ENCODE measurements at places on chromosomes 7 and 10.

GRCh38 chr10:12181065-12181775 is 14.5 kb downstream of the NUDT5 start:
- DNase-seq: no peak

DNA sequence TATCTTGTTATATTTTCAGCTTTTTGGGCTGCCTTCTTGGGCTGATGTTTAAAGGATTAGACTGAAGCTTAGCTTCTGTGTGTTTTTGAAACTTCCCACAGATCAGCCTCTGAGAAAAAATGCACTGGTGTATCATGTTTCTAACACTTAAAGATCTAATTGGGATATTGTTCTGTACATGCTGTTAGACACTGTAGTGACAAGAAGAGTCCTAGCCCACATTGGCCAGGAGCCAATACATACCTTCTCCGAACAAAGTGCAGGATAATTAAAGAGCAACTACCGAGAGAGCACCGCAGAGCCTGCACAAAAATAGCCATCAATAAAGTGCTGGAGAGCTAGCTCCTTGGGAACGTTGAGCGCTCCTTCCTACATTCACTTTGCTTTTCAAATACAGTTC is 289.4 kb upstream of the SP8 start:
- DNase-seq: no peak

- DNase-seq: no peak
These were observed 9.4 kb downstream of the ABCB5 start for GRCh38 chr7:20624666-20625385.

GRCh38 chr7:127678337-127678736 is 26.3 kb downstream of the SND1 start:
- DNase-seq: no peak

- DNase-seq: no peak
These were observed 325.4 kb upstream of the SEMA3C start for GRCh38 chr7:81244224-81244623.

DNA sequence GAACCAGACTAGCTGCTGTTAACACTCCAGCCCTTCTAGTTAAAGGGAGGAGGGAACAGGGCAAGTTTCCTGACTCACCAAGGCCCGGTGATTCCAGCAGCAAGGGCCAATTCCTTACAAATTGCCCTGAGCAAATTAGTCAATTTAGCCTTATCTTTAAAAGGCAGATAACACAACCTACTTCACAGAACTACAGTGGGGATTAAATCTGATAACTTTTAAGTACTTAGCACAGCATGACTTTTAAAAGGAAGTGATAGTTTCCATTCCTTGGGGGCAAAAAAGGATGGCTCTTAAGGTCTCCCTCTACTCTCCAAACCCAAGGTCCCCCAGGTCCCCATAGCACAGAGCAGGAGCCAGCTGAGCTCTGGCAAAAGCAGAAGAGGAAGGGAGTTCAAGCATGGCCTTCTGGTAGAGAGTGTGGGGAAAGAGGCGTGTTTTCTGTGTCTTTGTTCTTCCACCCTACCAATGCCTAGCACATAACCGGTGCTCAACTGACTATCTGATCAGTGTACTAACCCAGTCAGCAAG is 4.0 kb downstream of the CDCA7L start:
- no peak for DNase-seq

DNA sequence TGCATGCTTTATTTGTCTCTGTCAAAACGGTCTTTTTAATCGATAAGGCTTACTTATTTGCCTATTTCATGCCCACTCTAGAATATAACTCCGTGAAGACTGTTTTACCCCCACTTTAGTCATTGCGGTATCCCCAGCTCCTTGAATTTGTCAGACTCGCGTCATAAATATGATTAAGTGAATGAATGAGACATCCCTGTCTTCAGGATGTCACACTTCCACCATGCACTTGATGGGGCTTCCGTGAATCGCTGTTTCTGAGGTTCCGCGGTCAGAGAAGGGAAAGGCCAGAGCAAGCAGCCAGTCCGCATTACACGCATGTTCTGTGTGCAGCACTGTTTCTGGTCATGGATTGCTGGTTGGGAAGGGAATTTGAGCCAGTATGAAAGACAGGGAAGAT is 138.8 kb downstream of the CELF2 start:
- DNase-seq: no peak

DNA sequence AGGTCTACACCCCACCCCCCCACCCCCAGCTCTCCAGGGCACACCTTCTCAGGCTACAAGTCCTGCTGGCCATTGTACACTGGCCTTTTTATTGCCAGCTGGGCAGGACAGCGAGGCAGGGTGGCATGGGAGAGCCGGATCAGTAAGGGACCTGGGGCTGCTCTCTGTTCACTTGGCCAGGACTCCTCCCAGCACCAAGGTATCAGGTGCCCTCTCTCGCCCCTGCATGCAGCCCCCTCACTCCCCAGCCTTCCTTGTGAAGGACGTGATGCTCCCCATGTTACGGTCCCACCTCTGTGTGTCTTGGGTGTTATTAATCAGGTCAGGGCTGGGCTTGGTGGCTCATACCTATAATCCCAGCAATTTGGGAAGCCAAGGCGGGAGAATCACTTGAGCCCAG is 26.3 kb downstream of the PODXL start:
- DNase-seq: no peak

GRCh38 chr10:14487488-14487883 is 156.8 kb upstream of the FRMD4A start:
- DNase-seq: no peak

- no peak for DNase-seq
These were observed 157.8 kb downstream of the SNX10 start for GRCh38 chr7:26449175-26450165.

DNA sequence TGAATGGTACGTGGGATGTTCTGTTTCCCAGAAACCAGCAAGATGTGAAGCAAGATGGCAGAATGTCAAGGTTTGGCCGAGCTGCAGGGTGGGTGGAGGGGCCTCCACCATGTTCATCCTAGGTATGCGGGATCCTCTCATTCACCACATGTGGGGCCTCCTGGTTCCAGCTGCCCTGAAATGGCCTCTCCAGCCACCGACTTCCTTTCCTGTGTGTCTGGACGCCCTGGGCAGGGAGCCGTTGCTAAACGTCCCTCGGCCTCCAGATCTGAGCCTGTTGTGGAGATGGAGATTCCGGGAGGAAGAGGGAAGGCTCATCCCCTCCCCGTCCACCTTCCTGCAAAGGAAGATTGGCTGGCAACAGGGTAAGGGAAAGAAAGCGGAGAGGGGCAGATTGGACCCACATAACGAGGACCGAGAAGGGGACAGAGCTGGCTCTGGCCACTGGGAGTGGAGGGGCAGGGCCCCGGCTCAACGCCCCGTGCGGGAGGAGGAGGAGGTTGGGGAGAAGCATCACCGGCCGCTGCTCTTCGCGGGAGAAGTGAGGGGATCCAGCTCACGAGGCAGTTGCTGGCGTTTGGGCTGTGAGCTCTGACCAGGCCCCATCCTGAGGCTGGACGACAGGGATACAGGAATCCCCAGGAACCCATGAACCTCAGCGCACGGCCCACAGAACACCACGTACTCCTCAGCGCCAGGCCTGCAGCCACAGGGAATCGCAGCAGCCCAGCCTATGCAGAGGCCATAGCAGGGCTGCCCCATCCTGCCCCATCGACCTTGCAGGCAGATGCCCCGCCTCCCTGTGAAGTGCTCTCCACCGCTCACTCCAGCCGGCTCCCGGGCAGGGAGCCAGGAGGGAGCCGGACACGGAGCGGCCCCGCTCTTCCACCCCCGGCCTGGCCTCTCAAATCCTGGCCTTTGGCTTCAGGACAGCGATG is 98.3 kb downstream of the FOXL3 start:
- no peak for DNase-seq

- no peak for DNase-seq
These were observed 200.3 kb downstream of the PRPF18 start for GRCh38 chr10:13787015-13787421.

DNA sequence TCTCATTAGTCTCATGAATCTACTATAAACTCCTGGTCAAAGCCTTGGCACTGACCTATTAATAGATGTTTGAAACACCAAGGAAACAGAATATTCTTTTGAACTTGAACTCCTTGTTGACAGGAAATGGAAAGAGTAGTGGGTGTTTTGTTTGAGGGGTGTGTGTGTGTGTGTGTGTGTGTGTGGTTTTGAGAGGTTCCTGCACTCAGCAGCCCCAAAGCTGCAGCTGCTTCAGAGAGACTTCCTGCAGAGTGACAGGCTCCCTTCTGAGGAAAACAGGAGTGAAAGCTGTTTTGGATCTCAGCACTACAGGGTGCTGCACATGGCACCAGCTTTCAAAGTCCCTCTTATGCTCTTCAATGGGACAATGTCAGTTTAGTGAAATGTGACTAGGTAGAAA is 546.5 kb upstream of the STEAP1 start:
- DNase-seq: no peak

DNA sequence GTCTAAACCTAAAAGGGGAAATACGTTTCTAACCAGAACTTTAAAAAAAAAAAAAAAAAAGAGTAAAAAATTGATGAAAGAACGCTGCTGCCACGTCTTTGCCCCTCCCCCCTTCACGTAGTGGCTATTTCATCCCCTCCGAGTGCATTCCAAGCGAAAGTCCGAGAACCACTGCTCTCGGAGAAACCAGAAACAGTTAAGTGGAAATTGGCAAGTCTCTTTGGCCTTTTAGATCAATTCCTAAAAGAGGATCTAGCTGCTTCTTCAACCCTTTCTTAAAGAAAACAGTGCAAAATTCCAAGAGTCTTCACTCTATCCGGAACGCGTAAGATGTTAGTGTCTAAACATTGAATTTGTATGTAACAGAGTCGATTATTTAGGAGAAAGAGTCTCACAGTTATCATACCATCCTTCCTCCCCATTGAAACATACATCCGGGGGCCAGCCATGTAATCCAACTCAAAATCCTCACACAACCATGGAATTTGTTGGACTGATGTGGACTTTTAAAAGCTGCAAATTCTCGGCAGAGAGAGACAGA is 1.1 kb downstream of the P4HA1 start:
- no peak for DNase-seq

DNA sequence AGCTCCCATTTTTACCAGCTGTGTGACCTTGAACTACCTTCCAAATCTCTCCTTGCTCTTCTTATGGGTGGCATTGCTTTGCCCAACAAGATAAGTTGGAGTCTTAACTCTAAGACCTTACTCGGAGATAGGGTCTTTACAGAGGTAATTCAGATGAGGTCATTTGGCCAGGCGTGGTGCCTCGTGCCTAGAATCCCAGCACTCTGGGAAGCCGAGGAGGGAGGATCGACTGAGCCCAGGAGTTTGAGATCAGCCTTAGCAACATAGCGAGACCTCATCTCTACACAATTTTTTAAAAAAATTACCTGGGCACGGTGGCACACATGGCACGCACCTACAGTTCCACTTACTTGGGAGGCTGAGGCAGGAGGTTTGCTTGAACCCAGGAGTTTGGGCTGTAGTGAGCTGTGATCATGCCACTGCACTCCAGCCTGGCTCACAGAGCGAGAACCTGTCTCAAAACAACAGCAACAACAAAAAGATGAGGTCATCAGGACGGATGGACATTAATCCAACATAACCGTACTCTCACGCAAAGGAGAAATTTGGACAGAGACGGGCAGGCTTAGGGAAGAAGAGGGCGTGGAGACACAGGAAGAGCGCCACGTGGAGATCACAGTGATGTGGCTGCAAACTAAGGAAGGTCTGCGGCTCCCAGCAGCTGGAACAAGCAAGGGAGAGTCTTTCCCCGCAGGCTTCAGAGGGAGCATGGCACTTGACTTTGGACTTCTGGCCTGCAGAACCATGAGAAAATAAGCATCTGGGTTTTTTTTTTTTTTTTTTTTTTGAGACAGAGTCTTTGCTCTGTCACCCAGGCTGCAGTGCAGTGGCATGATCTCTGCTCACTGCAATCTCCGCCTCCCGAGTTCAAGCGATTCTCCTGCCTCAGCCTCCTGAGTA is 122.3 kb upstream of the CARD11 start:
- no peak for DNase-seq

- no peak for DNase-seq
These were observed 26.7 kb upstream of the USP6NL start for GRCh38 chr10:11638055-11638698.

DNA sequence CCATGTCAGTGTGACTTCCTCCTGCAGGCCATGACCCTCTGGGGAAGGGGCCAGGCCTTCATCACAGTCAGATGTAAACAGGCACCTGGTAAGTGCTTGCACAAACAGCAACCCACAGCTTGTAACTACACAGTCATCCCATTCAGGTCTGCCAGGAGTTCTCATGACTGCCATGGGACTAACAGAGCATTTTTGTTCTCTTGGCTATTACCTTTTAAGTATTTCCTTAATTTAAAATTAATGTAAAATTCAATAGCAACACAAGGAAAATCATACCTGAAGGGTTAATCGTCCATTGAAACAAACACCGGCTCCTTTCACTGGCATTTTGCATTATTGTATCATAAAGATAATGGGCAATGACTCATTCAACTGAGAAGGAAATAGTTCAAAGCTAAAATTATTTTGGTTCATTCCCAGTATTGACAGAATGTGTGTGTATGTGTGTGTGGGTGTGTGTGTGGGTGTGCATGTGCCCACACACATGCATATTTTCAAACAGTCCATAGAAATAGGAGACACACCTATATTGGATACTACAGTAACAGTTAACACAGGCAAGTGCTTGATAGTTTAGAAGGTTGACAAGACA is 307.9 kb downstream of the WDR11 start:
- DNase-seq: no peak

DNA sequence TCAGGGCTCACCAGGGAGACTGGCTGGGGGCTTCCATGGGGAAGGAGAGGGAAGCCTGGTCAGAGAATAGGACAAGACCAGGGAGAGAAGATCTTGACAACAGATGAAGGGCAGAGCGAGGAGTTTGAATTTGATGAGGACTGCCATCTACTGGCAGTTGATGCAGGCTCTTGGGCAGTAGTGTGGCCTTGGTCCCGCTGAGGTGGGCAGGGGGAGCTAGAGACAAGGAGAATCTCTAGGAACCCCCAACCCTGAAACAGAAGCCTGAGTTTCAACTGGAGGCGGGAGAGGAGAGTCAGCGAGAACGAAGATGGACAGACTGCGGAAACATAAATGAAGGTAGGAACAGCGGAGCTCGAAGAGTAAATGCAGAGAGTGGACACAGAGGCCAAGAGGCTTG is 81.0 kb downstream of the PPP1R3C start:
- no peak for DNase-seq
